Activated CD4-positive, alpha-beta T cell treated with anti-CD3 and anti-CD28 coated beads, Interleukin-2, amount 50 U/mL, for 1 hour (primary cell): ENCODE measurements at places on chromosomes 6 and 20.

- no peak for DNase-seq
Measured at GRCh38 chr6:112990971-112991370, 643.8 kb downstream of the RFPL4B start.

- peak; percentile 1 for DNase-seq
Measured at GRCh38 chr6:131694832-131695426, 6.3 kb downstream of the OR2A4 start.

DNA sequence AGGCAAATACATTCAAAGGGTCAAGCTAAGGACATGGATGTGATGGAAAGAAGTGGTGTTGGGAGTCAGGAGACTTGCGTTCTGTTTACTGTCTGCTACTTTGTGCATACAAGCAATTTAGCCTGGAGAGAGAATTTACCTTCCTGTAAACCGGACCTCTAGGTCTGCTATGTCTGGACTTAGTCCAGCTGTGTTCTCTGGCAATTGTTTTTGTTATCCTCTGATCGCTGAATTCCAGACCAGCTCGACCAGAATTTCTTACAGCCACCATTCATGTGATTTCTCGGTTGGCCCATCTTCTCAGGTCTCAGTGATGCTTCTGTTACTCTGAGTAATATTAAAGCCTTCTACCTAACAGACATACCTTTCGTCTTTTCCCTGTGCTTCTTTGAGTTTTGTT, 75.2 kb downstream of the LRRC1 start:
- DNase-seq, result no peak

- no peak for DNase-seq
Measured at GRCh38 chr20:16069389-16070010, 503.7 kb downstream of the KIF16B start.

DNA sequence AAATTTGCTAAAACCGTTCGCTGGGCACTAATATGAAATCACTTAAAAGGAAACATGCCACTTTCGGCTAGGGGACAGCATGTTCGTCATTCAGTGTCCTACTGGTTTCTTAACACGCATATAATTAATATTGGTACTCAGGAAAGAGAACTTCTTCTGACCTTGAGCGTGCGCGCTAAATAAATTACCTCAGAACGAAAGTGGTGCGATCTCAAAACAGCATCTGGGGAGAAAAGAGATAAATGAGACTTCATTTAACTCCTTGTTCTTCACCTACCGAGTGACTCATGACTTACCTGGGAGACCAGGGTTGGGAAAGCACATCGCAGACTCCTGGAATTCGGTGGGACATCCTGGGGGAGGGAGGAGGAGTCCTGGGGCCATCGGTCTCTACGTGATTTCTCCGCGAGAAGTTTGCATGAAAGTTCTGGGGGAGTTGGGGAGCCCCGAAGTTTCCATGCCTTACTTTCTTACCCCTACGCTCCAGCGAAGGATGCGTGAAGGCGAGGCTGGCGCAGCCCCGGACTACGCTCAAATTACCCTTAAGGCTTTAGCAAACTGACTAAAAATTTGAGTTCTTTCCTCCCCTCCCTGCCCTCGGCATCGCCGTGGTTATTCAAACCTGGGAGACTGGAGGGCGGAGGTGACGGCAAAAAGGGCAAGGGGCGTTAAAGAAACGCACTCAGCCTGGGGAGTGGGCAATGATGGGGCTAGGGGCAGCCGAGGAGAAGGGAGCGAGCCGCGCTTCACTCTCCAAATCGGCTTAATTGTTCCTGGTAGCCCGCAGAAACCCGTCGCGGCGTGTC, 1.1 kb upstream of the BEND6 start:
- DNase-seq, result no peak

DNA sequence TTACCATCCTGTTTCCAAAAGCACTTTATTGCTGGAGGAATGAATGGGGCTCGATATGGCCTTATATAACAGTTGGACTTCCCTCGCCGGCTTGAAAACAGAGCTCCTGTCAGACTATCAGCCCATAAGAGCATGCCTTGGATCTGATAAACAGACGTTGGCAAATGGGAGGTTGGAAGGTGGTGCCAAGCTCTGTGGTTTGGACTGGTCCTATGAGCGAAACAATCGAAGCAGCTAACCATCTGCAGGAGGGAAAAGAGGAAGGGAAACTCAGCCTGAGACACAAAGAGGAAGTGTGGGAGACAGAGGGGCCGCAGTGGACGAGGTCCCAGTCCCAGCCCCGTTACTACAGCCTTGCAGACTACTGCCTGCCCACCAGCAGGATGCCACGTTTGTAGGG, 92.9 kb downstream of the TFAP2C start:
- no peak for DNase-seq

GRCh38 chr6:90216072-90216977, 80.3 kb downstream of the BACH2 start:
- peak; percentile 40 for DNase-seq

- no peak for DNase-seq
Measured at GRCh38 chr6:45433533-45434380, 56.0 kb upstream of the SUPT3H start.

DNA sequence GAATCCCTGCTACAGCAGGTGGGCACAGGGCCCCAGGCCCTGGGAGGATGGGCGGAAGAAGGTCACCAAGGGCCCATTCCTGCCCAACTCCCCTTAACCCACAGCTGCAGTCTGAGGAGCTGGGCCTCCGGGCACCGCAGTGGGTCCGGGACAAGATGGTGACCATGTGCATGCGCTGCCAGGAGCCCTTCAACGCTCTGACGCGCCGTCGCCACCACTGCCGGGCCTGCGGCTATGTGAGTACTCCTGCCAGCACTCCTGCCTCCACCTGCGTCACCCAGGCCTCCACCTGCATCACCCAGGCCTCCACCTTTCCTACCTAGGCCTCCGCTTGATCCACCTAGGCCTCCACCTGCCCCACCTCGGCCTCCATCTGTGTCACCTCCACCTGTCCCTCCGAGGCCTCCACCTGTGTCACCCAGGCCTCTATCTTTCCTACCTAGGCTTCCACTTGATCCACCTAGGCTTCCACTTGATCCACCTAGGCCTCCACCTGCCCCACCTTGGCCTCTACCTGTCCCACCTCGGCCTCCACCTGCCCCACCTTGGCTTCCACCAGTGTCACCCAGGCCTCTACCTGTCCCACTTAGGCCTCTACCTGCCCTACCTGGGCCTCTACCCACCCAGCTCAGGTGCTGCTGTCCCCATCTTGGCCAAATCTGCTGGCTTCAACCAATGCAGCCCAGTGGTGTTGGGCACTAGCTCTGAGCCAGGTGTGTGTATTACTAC, 16.8 kb downstream of the FGD2 start:
- DNase-seq, result no peak

DNA sequence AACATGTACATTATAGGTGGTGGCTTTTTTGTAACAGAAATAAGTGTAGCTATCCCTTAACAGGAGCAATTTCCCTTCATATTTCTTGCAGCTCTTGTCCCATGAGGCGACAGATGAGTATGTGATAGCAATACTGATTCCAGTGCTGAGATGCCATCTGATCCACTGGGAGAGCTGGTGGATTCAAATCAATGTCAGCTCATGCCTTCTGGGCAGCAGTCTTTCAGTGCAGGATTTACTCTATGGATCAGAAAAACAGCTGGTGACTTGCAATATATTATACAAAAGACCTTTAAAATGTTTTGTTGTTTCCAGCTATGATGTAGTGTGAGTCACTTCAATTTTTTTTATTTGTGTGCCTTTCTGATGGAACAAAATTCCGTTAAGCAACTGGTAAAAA, 259.9 kb upstream of the SASH1 start:
- DNase-seq, result no peak

DNA sequence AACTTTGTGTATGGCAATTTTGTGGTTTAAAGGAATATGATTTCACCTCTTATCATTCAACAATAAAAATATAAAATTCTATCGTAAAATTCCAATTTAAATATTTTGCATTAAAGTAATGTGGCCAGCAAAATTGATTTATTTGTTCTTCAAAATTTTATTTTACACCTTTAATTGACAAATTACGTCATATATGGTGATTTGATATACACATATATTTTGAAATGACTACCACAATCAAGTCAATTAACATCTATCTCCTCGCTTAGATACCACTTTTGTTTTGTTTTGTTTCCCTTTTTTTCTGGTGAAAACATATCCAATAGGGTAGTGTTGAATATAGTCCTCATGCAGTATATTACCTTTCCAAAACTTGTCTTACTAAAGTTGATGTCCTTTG, 467.6 kb upstream of the HS3ST5 start:
- DNase-seq, result no peak

GRCh38 chr6:105862936-105863607, 223.1 kb upstream of the PRDM1 start:
- no peak for DNase-seq

DNA sequence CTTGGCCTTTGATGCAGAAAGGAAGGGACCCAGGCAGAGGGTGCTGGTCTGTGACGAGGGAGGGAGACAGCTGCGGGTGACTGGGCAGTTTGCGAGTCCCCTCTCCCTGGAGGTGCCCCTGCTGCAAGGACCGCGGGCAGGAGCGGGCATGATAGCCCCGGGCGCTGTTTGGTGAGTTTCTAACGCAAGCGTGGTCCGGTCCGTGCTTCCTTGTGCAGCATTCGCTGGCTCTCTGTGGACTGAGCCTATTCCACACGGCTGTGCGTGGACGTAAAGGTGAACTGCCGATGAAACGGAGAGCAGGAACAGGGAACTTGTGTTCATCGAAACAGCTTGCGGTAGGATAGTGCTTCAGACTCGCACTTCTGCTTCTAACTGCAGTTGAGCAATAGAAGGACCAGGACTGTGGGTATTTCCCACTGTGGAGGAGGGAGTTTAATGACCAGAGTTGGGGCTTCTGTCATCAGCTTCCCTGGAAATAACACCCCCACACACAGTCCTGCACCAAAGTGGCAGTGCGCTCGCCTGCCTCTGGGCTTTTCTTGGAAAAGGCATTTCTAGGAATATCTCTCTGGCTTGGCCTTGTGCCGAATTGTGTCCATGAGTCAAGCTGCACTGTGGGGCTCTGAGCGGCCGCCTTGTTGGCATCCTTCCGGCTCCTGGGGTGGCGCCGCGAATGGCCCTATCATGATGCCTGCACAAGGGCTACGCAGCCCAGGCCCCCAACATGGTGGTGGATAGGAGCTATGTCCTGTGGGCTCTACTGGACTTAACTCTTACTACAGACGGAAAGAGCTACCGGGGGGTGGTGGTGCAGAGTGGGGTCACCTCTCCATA, 48.9 kb downstream of the DUSP22 start:
- no peak for DNase-seq

DNA sequence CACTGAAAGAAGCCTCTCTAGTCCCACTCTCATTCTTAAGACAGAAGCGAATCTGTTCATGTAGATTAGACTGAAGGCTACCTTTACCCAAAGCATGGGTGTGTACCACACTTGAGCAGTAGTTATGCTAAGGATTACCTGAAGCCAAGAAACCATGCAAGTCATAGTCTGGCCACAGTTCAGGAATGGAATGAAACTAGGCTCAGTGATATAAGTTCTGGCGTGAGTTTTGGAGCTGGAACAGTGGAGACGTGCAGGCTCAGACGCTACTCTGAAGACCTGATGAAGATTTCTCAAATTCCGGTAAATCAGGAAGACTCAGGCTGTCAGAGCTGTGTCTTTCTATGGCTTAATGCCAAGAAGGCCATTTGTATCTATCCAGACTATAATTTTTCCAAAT, 219.9 kb downstream of the HDGFL1 start:
- DNase-seq, result no peak

DNA sequence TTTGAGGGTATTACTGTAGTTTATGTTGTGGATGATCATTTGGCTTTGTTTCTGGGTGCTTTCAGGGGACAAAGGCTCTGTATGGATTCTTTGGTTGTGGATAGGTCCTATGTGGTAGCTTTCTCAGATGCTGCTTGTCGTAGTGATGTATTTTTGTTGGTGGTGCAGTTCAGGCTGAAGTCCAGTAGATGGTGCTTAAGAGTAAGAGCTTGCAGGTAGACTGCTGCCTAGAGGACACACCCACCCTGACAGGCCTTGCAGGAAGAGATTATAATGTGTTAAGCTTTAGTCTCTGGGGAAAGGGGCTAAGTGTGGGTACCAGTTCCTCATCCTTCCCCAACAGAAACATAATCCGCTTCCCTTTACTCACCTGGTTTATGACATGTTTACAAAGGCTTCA, 62.6 kb upstream of the ADGRB3 start:
- no peak for DNase-seq

DNA sequence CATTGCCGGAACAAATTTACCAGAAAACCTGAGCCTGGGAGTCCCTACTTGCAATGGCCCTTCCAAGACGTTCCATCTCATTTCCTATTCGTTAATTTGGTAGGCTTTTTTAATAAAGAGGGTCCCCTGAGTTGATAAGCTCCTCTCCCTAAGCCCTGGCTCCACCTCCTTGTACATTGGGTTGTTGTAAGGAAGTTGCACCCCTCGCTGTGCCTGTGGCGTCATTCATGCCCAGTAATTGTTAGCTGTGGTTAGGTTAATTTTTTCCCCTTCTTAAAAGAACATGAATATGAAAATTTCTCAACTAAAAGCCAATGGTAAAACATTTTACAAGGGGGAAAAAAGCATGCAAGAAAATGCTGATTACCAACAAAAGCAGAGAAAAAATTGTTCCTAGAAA, 91.9 kb downstream of the SLC24A3 start:
- DNase-seq, result no peak

GRCh38 chr20:12016291-12016690, 98.6 kb downstream of the BTBD3 start:
- no peak for DNase-seq

DNA sequence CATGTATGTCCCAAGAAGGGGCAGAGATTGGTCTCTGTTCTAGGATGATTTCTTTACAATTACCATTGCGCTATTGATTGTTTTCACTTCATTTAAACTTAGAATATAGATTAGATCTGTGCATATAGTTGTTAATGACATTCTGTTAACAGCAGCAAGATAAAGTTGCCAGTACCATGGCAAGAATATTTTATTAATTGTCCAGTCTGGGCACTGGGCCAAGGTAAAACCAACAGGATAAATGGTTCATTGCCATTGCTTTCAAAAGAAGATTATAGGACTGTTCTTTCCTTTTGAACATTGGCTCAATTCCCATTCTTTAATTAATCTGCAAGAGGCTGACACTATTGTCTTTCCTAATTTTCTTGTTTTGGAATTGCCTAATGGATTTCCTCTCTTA, 592.4 kb downstream of the RFPL4B start:
- DNase-seq, result no peak

DNA sequence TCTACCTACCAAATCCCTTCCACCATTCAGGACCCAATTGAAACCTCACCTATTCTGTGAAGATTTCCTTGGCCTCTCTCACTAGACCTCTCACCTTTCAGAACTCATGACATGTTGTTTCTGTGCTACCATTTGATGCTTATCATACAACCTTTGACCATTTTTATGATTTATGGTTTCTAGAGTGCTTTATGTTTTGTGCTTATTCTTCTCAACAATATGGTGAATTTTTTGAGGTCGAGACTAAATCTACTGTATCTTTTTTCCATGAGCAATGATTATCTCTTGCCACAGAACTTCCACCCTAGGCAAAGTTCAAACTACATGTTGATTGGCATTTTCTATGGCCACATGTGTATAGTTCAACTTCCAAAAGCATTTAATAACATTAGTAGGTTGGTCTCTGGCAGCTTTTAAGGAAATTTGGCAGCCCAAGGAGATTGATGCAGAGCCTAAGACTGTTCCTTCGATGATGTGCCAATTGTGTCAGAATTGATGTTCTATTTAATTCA, 84.9 kb downstream of the OLIG3 start:
- no peak for DNase-seq

GRCh38 chr6:27422651-27423332, 34.2 kb downstream of the ZNF391 start:
- DNase-seq, result no peak
